ENCODE measurements at places on chromosomes 11 and 22.

- DNase-seq, result no peak
These were observed 100.6 kb downstream of the CSNK2A3 start for GRCh38 chr11:11252403-11252802.

DNA sequence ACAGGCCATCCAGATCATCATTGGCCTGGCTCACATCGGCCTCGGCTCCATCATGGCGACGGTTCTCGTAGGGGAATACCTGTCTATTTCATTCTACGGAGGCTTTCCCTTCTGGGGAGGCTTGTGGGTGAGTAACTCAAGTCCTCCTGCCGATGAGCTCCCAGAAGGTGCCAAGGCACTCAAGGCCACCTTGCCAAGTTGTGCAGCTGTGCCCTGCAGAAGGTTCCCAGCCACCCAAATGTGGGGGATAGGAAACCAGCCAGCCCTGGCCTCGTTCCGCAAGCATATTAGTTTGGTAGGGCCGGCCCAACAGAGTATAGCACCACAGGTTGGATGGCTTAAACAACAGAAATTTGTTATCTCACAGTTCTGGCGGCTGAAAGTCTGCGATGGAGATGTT lies 4.0 kb downstream of the MS4A8 start:
- no peak for DNase-seq

DNA sequence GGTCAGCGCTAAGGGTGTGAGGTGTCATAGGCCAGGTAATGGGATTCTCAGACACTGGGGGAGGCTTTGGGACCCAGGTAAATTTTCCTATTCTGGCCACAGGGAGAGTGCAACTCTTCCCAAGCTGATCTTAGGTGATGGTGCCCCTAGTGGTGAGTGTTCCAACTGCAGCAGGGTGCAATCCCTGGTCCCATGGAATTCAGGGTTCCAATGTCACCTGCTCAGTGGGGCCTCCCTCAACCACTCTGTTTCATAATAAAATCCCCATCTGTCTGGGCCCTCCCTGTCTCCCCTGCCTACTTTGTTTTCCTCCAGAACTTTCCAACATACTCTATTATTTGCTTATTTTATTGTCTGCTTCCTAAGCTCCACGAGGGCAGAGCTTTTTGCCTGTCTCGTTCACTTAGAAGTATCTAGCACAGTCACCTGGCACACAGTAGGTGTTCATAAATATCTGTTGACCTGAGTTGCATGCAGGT lies 2.9 kb upstream of the SGSM1 start:
- no peak for DNase-seq

GRCh38 chr11:93942176-93942575 lies 79.0 kb upstream of the HEPHL1 start:
- no peak for DNase-seq

DNA sequence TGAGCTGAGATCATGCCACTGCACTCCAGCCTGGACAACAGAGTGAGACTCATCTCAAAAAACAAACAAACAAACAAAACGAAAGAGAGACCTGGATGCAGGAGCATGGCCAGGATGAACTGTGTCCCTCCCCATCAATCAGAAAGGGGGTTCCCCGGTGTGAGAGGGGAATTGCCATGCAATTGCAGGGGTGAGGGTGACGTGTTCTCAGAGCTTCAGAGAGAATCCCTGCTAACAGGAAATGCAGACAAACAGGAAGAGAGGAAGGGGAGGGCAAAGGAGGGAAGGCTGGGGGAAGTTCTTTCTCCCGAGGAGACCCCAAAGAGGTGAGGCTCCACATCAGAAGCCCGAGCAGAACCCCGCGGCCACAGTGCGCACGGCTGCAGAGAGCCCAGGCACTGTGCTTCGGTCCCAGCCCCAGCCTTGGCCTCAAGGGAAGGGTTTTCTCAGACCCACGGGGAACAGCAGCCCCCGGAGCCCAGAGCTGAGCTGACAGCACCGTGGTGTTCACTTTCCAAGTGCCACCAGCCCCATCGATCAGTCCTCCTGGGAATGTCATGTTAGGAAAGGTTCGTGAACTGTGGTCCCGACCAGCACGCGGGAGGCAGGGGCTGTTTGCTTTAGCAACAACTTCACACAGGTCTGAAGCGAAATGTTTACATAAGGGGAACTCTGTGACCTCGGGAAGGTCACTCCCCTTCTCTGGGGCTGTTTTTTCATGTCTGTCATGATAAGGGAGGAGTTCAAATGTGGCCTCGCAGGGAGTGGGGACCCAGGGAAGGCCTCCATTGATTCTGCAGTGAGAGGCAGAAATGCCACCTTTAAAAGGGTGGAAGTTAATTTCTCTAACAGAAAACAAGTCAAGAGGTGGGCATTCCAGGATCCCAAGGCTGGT lies 108.0 kb upstream of the ANO1 start:
- no peak for DNase-seq

- DNase-seq, result no peak
These were observed 87.8 kb upstream of the SHANK2 start for GRCh38 chr11:71340086-71340606.

DNA sequence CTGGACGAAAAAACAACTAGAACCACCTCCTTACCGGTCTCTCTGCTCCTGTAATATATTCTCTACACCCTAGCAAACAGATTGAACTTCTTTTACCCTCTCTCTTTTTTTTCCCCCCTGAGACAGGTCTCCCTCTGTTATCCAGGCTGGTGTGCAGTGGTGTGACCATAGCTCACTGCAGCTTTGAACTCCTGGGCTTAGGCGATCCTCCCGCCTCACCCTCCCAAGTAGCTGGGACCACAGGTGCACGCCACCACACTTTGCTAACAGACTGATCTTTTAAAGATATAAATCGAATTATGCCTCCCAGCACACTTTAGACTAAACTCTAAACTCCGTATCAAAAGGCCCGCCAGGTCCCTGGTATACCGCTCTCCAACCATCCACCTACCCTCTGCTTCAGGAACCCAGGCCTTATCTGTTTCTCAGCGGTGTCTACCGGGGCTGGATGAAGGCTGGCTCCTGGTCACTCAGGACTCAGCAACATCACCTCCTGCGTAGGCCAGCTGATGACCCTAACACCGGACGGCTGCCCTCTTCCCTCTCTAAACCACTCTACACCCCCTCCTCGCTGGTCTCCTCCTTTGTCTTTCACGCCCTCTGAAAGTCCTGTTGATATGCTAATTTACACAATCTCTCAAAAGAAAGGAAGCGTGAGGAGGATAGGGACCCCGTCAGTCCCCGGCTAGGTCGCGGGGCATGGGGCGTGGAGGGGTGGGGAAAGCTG lies 745 bp downstream of the C22orf39 start:
- DNase-seq, result no peak

- DNase-seq, result no peak
These were observed 817 bp upstream of the IFITM5 start for GRCh38 chr11:299951-300735.

Data from DMS 273 treated with DMSO at 0.1 percent for 48 hours (cell line).